Stimulated activated CD8-positive, alpha-beta memory T cell treated with anti-CD3 and anti-CD28 coated beads, Interleukin-15, amount 100 ng/mL, for 24 hours (primary cell): ENCODE measurements at places on chromosomes 5 and 9.

DNA sequence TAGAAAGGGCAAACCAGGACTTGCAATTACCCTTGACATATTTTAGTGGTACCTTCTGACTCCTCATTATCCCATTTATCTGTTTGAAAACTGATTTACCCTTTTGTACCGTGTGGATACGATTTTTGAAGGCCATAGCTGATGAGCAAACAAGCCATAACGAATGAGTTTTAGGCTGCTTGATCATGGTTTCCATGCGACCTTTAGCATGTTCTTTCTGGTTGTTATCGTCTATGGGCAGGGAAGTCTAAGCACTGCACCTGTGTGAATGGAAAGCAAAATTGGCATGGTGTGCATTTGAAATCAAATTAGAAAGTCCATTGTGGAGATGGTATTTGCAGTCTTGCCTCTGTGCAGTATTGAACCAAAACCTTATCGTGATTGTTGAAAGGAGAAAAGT lies 127.7 kb downstream of the TLE4 start:
- no peak for DNase-seq

- no peak for DNase-seq
Observed at GRCh38 chr5:64794053-64794770, 25.5 kb downstream of the CWC27 start.

DNA sequence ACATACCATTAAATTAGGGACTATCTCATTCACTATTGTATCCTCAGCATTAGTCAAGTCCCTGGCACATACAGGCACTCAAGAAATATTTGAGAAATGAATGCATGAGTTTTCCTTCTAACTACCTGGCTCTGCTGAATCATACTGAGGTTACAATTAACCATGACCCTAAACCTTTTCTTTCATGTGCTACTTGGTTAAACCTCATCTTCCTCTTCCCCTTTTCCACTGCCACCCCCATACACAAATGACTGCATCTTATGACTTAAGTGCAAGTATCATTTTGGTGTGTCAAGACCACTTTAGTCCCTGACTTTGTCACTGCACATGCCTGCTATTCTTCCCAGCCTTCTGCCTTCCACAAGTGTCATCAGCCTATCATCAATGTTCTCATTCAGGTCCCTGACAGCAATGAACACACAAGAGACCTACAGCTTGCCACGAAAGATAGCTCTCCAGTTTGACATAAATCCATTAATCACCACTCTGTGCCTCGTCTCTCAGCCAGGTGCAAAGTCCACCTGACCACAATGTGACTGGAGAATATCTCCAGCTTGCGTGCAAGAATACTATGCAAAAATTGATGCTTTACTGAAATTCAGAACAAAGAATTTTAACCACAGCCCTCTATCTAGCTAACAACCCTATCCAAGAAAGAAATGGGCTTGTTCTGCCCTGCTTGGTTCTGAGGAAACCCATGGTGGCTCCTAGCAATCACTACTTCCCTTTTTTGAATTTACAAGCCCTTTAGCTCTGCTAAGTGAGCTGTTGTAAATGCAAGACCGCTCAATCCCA lies 74.5 kb downstream of the MAPKAP1 start:
- no peak for DNase-seq

DNA sequence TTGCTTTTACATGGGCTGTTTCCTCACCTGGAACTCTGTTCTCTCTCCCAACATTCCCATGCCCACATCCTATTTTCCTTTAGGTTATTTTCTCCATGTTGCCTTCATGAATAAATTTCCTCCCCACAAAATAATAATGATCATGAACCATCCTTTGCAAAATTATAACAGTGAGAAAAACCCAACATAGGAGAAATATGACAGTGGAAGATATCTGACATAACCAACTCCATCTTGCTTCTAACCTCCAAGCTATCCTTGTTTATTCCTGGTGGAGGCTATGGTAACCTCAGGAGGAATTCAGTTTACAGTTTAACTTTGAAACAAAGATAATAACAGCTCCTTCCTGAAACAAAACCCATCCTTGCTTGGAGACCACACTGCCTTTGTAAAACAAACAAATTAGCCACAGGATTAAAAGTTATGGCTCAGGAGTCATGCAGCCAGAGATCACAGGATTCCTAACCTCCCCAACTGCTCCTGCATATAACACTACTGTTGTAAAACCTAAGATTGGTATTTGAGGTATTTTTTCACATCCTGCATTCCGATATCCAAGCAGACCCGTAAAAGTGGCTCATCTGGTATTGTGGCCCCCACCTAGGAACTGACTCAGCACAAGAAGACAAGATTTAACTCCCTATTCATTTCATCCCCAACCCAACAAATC lies 212.4 kb downstream of the TRIM32 start:
- DNase-seq: no peak

DNA sequence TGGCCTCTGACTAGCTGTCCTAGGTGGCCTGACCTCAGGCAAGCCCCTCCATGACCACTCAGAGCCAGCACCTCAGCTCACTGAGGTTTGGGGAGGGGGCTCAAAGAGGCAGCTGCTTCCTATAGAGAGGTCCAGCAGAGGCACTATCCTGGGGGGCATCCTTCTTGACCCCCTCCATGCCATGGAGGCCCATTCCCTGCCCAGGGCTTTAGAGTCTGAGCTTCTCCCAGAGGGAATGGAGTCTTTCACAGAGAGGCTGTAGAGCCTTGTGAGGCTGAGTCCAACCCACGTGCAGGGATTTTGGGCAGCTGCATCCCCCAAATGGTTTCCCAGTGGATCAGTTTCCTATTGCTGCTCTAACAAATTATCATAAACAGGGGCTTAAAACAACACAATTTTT lies 16.9 kb downstream of the IRF1 start:
- no peak for DNase-seq

DNA sequence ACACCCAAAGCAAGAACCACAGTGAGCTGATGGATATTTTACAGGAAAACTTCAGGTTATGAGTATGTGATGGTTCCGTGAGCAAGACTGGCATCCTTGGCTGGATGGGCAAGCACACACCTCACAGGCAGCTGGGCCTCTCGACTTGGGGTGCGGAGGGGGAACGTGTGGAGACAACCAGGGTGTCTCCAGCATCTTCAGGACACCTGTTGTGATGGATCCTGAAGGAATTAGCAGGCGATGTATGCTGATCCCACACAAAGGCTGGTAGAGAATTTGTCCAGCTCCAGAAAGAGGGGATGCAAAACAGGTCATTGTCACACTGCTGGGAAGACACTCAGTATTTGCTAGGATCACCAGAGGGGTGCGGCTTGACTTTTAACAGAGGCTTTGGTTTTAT lies 42.7 kb downstream of the SECISBP2 start:
- DNase-seq: no peak

DNA sequence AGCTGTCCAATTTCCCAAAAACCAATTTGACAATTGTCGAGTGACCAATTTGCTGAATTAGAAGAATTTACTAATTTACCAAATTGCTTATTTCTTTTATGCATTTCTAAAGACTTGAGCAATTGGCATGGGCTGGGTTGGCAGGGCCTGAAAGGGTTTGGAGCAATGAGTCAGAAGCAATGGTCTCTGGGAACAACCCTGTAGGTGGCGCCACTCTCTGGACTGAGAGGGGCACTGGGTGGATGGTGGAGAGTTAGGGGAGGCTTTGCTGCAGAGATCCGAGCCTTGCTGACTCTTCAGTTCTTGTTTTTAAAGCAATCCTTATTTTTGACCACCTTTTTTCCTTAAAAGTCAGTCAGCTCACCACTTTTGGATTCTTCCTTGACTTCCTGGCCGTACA lies 71.5 kb upstream of the RPS23 start:
- DNase-seq: no peak
